ENCODE measurements at places on chromosomes 12 and 14. TPM values are rescaled to one million over a fixed set of nuclear protein-coding genes. Genes with fewer than 3 reads are reported as not detected.

- H3K4me3 ChIP-seq = no peak overlapping the region
- H3K27ac ChIP-seq = no peak overlapping the region
- H3K4me1 ChIP-seq = peaks cover 14% of the 10 kb centered on the region
These were observed 402.2 kb downstream of the AEBP2 start for GRCh38 chr12:19841451-19841850.

DNA sequence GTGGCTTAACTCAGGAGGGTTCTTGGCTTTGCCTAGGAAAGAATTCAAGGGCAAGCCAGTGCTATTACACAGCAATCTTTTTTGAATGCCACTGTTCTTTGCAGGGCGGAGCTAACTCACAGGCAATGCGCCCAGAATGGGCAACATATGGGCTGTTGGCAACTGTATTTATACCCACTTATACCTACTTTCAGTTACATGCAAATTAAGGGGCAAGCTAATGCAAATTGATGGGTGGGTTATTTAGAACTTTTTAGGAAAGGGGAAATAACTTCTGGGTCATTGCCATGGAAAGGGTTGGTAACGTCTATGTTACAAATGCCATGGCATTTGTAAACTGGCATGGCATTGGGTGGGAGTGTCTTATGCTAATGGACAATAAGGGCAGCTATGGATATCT is 85.4 kb downstream of the C12orf50 start:
- H3K4me1 ChIP-seq = no peaks in the 10 kb centered on the region
- no peak for DNase-seq
- no peak overlapping the region for H3K27ac ChIP-seq
- no peaks in the 10 kb centered on the region for H3K27me3 ChIP-seq
- H3K4me3 ChIP-seq = no peak overlapping the region
- H3K36me3 ChIP-seq = no peaks in the 10 kb centered on the region

GRCh38 chr12:65827342-65827741 is 3.1 kb downstream of the HMGA2 start:
- DNase-seq = no peak
- H3K4me1 ChIP-seq = no peaks in the 10 kb centered on the region
- no peak overlapping the region for H3K27ac ChIP-seq
- no peaks in the 10 kb centered on the region for H3K36me3 ChIP-seq
- no peaks in the 10 kb centered on the region for H3K27me3 ChIP-seq

DNA sequence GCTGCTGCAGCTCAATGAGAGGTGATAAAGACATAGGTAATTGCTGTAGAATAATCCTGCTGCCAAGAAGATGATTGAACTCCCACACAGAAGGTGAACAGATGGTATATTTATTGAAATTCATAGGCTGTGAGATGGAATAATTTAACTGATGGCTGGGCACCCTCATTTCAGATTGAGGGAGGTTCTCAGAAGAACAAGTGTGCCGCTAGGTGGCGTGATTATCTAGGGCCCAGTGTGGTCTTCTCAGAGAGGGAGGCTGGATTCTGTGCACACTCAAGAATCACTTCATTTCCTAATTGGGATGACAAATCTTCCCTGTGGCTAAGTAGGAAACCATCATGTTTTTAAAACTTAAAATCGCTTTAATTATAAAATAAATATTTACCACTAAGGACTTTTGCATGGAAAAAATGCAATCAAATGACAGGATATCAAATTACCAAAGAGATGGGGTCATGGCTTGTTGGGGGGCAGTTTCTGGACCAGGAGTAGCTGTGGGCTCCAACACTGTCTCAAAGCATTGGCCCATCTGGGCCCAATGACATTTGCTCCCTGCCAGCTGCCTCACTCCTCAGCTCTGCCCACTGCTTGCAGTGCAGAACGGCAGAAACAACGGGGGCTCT is 132.3 kb downstream of the SNAPC1 start:
- no peak overlapping the region for H3K27ac ChIP-seq
- H3K4me3 ChIP-seq = no peak overlapping the region
- H3K36me3 ChIP-seq = no peaks in the 10 kb centered on the region
- DNase-seq = peak; percentile 58
- no peaks in the 10 kb centered on the region for H3K4me1 ChIP-seq

GRCh38 chr14:96501217-96501739 is 904 bp upstream of the PAPOLA start:
- no peak for DNase-seq
- no peaks in the 10 kb centered on the region for H3K36me3 ChIP-seq
- H3K4me3 ChIP-seq = peak overlapping the region; percentile 68
- peaks cover 6% of the 10 kb centered on the region for H3K4me1 ChIP-seq
- H3K27me3 ChIP-seq = no peaks in the 10 kb centered on the region

The HOXC12 gene
- total RNA-seq = not detected

GRCh38 chr14:92760524-92760805 is 12.0 kb upstream of the LGMN start:
- H3K4me1 ChIP-seq = no peaks in the 10 kb centered on the region
- H3K27ac ChIP-seq = peak overlapping the region; percentile 60
- DNase-seq = no peak
- H3K27me3 ChIP-seq = no peaks in the 10 kb centered on the region
- no peak overlapping the region for H3K4me3 ChIP-seq

Data from lung (tissue), 17 donors.